BJ (cell line): ENCODE measurements at places on chromosomes 16 and 17. TPM values are rescaled to one million over a fixed set of nuclear protein-coding genes. Genes with fewer than 3 reads are reported as not detected.

GRCh38 chr17:78446833-78447232 is 68.4 kb downstream of the PGS1 start:
- DNase-seq = no peak

DNA sequence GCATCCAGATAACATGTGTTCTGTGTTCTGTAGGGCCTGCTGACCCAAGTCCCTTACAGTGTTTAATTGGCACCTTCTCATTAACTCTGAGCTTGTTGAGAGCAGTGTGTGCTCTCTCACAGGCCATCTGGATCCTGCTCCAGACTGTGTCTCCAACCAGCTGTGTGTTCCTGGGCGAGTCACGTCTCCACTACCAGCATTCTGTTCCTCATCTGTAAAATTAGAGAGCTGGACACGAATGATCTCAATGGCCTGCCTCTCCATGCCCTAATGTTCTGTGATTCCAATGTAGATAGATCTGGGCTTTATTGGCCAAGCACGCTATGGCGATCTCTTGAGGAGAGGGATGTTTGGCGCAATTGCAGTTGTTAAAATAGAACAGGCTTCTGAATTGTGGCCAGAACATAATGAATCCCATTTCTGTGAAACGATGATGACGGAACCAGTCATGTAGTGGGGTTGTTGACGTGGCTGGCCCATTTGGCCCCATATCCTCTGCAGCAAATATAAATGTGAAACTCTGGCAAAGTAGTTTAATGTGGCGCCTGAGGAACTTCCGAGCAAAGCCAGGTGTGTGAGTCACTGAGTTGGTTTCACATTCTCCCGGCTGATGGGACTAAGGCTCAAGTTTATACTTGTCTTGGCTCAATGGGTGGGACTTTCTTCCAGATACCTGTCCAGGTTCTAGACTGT is 22.2 kb downstream of the TBX4 start:
- peak; percentile 80 for DNase-seq

- no peak for DNase-seq
Measured at GRCh38 chr16:50244504-50245416, 21.6 kb upstream of the ADCY7 start.

DNA sequence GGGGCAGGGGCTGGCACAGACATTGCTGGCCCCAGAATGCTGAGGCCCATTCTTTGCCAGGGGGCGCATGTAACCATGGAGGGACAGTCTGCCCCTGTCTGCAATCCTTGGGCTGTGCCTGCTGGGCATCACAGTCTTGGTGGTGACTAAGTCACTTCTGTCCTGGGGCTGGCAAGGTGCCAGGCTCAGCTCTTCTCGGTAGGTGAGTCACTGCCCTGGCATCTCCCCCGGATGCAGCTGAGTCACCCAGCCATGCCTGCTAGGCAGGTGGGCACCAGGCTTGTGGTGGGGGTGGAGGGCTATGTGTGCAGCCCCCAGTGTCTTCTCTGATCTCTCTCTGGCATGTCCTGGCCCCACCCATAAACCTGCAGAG is 5.6 kb downstream of the RARA start:
- peak; percentile 56 for DNase-seq

GRCh38 chr16:68417711-68418301 is 30.5 kb downstream of the SMPD3 start:
- DNase-seq = no peak

- DNase-seq = no peak
Measured at GRCh38 chr17:36752096-36752888, 150.9 kb downstream of the MRM1 start.

- no peak for DNase-seq
Measured at GRCh38 chr16:79164388-79164995, 436.0 kb downstream of the MAF start.

TBC1D3K gene
- not detected in 2 replicates for polyA plus RNA-seq

MYH1 gene
- 0.01 TPM in 1 of 2 replicates, not detected in the other for polyA plus RNA-seq
